ENCODE measurements at places on chromosomes 12 and 14.

DNA sequence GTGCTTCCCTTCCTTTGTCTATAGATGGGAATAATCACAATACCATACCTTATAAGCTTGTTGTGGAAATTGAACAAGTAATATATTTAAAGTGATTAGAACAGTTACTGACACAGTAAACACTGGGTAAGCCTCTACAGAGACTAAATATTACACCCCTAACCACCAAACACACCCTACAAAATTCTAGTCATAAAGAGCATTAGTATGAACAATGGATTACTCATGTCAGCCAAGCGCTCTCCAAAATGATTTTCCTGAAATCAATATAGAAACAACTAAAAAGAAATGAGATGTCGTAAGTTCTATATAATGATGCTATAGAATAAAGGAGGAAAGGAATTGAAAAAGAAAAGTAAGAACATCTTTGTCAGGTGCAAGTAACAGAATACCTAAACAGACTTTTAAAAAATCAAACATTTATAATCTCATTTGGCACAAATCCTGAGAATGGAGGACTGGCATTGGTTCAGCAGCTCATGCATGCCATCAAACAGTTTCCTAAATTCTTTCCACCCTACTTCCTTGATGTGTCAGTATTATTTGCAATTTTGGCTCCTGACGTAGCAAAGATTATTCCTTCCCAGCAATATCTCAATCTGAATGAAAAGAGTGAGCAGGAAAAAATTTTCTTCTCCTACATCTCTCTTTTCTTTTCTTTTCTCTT is 118.0 kb downstream of the SINHCAF start:
- H3K4me1 ChIP-seq: peaks cover 13% of the 10 kb centered on the region
- DNase-seq: no peak
- no peaks in the 10 kb centered on the region for H3K36me3 ChIP-seq
- no peak overlapping the region for H3K27ac ChIP-seq
- no peak overlapping the region for H3K4me3 ChIP-seq

DNA sequence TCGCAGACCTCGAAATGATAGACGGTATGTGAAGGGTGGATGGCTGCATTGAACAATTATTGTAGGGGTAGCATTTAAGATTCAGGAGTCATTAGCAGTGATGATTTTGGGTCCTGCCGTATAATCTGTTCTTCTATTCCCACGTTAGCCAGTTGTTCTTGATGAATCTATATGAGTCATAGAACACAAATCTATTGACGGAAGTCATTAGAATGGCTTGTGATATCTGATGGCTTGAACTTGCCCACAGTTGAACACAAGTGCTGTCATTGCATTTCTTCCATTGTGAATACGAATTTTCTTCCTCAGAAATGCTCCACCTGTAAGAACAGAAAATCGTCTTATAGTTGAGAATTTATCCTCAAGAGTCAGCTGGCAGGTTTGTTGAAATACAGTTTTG is 1.9 kb downstream of the SRSF5 start:
- DNase-seq: no peak
- H3K4me3 ChIP-seq: peak overlapping the region; percentile 98
- peaks cover 73% of the 10 kb centered on the region for H3K36me3 ChIP-seq
- peak overlapping the region; percentile 99 for H3K27ac ChIP-seq
- peaks cover 5% of the 10 kb centered on the region for H3K27me3 ChIP-seq

GRCh38 chr12:123242116-123242904 is 9.1 kb downstream of the MTRFR start:
- peak overlapping the region; percentile 77 for H3K27ac ChIP-seq
- no peak for DNase-seq
- H3K36me3 ChIP-seq: peaks cover 31% of the 10 kb centered on the region
- peaks cover 59% of the 10 kb centered on the region for H3K4me1 ChIP-seq
- peak overlapping the region; percentile 18 for H3K4me3 ChIP-seq
- H3K27me3 ChIP-seq: no peaks in the 10 kb centered on the region

DNA sequence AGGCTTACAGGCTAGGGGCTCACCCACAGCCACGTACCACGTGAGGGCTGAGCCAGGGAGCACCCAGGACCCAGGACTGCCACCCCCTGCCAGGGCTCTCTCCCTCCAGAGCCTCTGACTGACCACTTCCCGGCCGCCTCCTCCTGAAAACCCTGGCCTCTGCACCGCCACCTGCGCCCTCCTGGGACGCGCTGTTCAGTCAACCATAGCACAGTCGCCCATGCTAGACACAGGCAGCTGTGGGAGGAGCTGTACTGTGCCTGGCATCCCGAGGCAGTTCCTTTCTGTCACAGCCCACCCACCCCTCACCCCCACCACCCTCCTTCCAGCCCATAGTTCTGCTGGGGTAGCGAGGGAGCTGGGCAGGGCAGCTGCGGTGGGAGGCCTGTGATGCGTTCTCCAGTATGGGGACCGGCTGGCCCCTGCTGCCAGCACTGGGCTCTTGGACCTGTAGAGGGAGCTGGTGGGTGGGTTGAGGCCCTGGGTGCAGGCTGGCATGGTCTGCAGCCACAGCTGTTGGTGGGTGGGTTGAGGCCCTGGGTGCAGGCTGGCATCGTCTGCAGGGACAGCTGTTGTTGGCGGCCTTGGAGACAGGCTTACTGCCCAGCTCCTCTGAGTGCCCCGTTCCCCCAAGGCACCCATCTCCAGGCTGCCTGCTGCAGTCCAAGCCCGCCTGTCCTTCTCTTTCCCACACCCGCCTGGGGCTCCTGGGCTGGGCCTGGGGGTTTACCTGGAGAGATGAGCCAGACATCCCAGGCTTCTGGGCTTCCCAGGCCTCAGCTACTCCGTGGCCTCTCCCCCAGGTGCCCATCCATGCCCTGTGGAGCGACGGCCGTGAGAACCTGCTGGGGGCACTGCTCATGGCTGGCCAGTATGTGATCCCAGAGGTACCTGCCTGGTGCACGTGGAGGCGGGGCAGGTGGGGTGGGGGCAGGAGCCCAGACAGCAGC is 11.5 kb downstream of the ASPG start:
- H3K27me3 ChIP-seq: no peaks in the 10 kb centered on the region
- H3K36me3 ChIP-seq: no peaks in the 10 kb centered on the region
- H3K4me3 ChIP-seq: no peak overlapping the region
- H3K27ac ChIP-seq: no peak overlapping the region
- H3K4me1 ChIP-seq: peaks cover 3% of the 10 kb centered on the region

DNA sequence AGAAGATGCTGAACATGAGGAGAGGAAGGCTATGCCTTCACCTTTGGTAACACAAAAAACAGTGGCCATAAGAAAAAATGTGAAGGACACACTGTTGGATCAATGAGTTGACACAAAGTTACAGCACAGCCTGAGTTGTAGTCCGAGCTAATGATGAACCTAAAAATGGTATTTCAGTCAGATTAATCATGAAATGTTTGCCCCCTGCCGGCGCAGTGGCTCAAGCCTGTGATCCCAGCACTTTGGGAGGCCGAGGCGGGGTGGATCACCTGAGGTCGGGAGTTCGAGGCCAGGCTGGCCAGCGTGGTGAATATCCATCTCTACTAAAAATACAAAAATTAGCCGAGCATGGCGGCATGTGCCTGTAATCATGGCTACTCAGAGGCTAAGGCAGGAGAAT is 1.3 kb upstream of the CAPRIN2 start:
- DNase-seq: no peak
- no peak overlapping the region for H3K27ac ChIP-seq
- H3K4me3 ChIP-seq: peak overlapping the region; percentile 88
- no peaks in the 10 kb centered on the region for H3K27me3 ChIP-seq
- H3K4me1 ChIP-seq: peaks cover 28% of the 10 kb centered on the region

DNA sequence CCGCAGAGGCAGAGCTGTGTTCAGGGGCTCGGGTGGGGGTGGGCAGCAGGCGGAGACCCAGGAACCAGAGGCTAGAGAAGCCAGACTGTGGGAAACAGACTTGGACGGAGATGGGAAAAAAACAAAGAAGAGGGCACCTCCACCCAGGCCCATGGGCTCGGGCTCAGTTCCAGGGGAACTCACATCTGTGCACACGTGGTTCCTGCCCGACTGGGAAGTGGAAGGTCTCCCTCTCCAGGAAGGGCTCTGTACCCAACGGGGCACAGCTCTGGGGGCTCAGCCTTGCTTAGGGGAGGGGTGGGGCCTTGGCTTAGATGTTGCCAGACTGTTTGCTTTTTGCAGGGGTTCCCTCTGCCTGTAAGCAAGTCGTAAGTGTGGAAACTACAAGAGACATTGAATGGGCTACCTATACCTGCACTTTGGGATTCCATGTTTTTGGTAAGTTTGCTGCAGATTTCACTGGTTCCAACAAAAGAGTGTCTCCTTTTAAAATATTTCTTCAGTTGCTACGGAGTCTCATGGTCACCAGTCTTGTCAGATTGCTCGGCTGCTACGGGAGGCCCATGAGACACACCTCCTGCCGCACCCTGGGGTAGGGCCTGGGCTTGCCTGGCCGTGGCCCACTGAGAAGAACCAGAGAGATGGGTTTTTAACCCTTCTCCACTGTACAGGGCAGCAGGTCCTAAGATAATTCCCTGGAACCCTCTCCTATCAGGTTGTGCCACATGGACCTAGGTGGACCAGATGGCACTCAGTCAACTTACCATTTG is 127.6 kb upstream of the EVL start:
- no peaks in the 10 kb centered on the region for H3K4me1 ChIP-seq
- H3K27me3 ChIP-seq: peaks cover 4% of the 10 kb centered on the region
- H3K27ac ChIP-seq: no peak overlapping the region
- H3K36me3 ChIP-seq: no peaks in the 10 kb centered on the region

GRCh38 chr12:49541140-49541861 is 2.5 kb downstream of the KCNH3 start:
- H3K27ac ChIP-seq: no peak overlapping the region
- peaks cover 30% of the 10 kb centered on the region for H3K4me1 ChIP-seq
- no peak for DNase-seq
- peaks cover 33% of the 10 kb centered on the region for H3K27me3 ChIP-seq

GRCh38 chr12:2958432-2959191 is 585 bp upstream of the TEAD4 start:
- peaks cover 57% of the 10 kb centered on the region for H3K27me3 ChIP-seq
- H3K36me3 ChIP-seq: no peaks in the 10 kb centered on the region
- H3K27ac ChIP-seq: peak overlapping the region; percentile 60
- peak overlapping the region; percentile 80 for H3K4me3 ChIP-seq
- peak; percentile 3 for DNase-seq
- peaks cover 16% of the 10 kb centered on the region for H3K4me1 ChIP-seq

DNA sequence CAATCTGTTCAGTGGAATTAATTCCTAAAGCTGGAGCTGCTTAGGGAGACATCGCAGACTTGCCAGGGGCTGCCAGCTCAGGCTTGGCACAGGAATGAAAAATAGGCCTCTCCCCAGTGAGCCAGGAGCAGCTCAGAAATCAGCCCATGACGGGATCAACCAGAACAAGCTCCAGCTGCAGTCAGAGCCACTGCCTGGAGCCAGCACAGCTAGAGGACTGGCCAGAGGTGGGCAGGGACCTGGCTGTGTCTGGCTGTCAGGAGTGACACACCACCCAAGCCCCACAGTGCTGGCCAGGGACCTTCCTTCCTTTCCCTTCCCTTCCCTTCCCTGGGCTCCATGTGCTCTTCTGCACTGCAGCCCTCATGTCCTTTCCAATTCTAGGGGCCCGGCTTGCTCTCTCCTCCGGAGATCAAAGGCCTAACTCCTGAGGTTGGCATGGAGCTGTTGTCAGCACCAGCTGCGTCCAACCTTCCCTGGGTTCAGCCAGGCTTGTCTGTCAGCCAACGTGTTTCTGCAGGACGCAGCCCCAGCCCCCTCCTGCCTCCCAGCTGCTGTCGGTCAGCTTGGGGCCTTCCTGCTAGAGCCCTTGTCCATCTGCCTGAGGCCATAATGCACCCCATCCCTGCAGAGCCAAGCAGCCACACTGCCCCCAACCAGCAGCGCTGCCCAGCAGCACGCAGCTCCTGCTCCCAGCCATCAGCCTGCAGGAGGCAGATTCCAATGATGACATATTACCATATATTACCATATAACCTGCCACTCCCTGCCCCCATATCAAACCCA is 149.3 kb downstream of the CALM1 start:
- no peak for DNase-seq
- no peaks in the 10 kb centered on the region for H3K36me3 ChIP-seq
- no peak overlapping the region for H3K4me3 ChIP-seq
- no peaks in the 10 kb centered on the region for H3K4me1 ChIP-seq

DNA sequence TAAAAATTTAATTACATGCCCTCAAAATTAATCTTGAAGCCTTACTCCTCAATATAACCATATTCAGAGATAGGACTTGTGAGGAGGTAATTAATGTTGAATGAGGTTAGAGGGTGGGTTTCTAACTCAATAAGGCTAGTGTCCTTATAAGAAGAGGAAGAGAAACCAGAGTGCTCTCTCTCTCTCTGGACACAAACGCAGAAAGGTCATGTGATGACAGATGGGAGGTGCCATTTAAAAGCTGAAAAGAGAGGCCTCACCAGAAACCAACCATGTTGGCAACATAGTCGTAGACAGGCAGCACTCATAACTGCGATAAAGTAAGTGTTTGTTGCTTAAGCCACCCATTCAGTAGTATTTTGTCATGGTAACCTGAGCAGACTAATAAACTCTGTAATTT is 378.5 kb upstream of the LMO3 start:
- no peak overlapping the region for H3K27ac ChIP-seq
- H3K4me1 ChIP-seq: no peaks in the 10 kb centered on the region

- H3K27me3 ChIP-seq: no peaks in the 10 kb centered on the region
- H3K36me3 ChIP-seq: no peaks in the 10 kb centered on the region
These were observed 63.8 kb upstream of the PLEKHG7 start for GRCh38 chr12:92639017-92639416.

- H3K27me3 ChIP-seq: no peaks in the 10 kb centered on the region
- peak; percentile 81 for DNase-seq
- peak overlapping the region; percentile 96 for H3K27ac ChIP-seq
- peaks cover 68% of the 10 kb centered on the region for H3K4me1 ChIP-seq
- H3K4me3 ChIP-seq: peak overlapping the region; percentile 85
These were observed 1181.2 kb downstream of the VRK1 start for GRCh38 chr14:97978341-97978740.

DNA sequence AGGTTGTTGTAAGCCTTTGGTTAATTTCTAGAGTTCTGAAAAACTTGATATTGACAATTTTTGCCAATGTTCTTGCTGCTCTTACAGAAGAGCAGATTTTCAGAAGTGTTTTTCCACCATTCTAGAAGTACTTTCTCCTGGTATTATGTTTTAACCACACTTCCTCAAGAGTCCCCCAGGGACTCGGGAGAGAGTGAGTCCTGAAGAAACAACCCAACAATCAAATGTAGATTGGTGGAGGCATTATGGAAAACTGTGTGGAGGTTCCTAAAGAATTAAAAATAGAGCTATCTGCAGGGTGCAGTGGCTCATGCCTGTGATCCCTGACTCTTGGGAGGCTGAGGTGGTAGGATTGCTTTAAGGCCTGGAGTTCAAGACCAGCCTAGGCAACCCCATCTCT is 26.7 kb downstream of the OR10P1 start:
- H3K4me3 ChIP-seq: no peak overlapping the region
- H3K36me3 ChIP-seq: no peaks in the 10 kb centered on the region
- no peaks in the 10 kb centered on the region for H3K4me1 ChIP-seq
- peaks cover 2% of the 10 kb centered on the region for H3K27me3 ChIP-seq
- H3K27ac ChIP-seq: no peak overlapping the region

- no peak overlapping the region for H3K4me3 ChIP-seq
- H3K27me3 ChIP-seq: peaks cover 49% of the 10 kb centered on the region
- DNase-seq: no peak
- no peaks in the 10 kb centered on the region for H3K4me1 ChIP-seq
These were observed 4.2 kb upstream of the VSX2 start for GRCh38 chr14:74235017-74235416.

GRCh38 chr12:56037161-56037560 is 4.6 kb upstream of the RPS26 start:
- no peak for DNase-seq
- no peaks in the 10 kb centered on the region for H3K27me3 ChIP-seq
- peak overlapping the region; percentile 10 for H3K27ac ChIP-seq

Data from activated naive CD8-positive, alpha-beta T cell treated with anti-CD3 and anti-CD28 coated beads, Interleukin-2, amount 50 U/mL, for 24 hours (primary cell).